Stimulated activated CD8-positive, alpha-beta memory T cell treated with anti-CD3 and anti-CD28 coated beads, Interleukin-12 subunit alpha, Interleukin-12 subunit beta, amount 100 ng/mL, for 4 hours (primary cell): ENCODE measurements at places on chromosomes 4 and X.

DNA sequence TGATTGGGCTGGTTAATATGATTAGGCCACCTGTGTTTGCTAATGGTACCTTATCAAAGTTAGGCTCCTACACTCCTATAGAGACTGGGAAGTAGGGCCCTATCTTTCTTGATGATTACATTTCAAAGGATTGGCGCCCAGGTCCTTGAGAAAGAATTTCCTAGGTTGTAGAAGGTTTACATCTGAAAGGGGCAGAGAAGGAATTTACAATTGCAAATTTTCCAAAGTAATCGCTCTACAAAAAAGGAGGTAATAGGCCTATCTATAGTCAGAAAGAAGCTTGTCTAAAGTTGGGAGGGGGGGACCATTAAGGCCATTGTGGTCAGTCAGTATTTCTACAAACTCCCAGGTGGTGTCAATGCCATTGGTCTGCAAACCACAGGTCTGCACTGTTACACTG lies 638.4 kb downstream of the IL1RAPL1 start:
- DNase-seq, result no peak

GRCh38 chrX:101906136-101906796 lies 25.6 kb downstream of the ZMAT1 start:
- DNase-seq, result no peak

GRCh38 chr4:1758306-1759121 lies 34.6 kb upstream of the FGFR3 start:
- no peak for DNase-seq

- no peak for DNase-seq
Measured at GRCh38 chrX:54024350-54024749, 19.9 kb downstream of the PHF8 start.

DNA sequence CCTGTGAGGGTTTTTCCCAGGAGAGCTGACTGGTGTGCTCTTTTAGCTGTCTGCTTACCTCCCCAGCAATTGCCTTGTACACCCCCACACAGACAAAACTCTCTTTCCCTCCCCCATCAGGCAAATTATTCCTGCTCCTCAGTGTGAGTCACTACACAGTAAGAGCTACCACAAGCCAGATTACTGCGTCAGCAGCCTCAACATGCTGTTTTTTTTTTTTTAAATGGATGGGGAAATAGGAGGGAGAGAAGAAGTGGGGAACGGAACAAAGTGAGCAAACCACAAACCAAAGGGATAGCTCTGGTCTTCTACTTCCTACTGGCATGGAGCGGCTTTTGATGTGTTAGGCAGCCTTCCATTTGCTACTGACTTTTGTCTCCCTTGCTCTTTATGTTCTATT lies 107.5 kb upstream of the ACSL4 start:
- no peak for DNase-seq

DNA sequence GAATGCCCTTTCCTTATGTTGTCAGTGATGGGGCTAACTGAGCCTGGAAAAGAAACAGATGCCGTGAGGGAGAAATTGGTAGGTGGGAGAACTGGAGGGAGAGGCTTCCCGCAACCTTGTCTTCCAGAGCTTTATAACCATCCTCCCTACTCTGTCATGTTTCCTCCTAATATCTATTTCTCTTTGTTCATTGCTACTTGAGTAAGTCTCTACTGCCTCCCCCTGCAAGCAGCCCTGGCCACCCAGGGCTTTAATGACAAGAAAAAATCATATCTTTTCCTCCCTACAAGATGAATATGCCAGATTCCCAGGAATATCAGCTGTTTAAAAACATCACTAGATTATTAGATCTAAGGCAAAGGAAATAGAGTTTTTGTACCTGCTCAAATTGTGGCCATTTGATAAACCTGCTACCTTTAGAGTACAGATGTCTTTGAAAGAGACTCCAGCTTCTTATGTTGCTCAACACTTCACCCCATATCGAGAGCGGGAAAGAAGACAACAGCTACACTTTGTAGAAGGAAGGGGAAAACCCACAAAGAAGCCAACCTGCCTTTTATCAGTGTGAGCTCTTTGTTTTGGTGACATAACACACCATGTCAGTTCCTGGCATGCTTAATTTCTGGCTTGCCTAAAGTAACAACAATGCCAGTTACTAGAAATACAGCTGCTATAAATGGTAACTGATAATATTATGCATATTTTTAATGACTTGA lies 186.6 kb upstream of the LEF1 start:
- no peak for DNase-seq

DNA sequence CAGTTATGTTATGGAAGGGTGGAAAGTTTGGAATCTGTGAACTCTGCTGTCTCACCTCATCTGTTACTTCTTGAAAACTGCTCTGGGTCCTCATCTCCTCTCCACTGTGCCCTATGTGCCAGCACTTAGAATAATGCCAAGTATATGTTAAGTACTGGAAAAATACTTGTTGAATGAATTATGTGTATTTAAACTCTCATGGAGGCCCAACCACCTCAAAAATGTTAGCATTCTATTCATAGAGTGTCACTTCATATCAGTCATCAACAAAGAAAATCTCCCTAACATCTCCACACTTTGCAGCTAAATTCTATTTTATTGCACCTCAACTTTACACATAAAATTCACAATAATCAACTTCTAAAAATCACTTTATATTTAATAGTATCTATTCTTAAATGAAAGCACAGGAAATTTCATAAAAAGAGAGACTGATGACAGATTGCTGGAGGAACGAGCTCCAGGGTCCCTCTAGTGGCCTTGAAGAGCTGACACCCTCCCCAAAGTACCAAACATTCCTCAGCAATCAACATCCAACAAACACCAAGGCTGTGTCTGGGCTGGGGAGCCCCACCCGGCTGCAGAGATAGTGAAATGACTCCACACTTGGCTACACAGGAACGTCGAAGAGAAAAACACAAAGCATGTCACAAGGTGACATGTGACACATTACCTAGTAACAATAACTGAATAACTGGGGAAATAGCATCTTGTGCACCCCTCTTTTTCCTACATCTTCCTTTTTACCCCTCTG lies 45.8 kb downstream of the SLC39A8 start:
- DNase-seq, result no peak

GRCh38 chrX:84796321-84796720 lies 207.4 kb upstream of the APOOL start:
- DNase-seq, result no peak

GRCh38 chrX:133541021-133541420 lies 125.7 kb upstream of the GPC4 start:
- DNase-seq, result no peak

- DNase-seq, result no peak
Measured at GRCh38 chr4:150023489-150023888, 54.8 kb upstream of the DCLK2 start.

DNA sequence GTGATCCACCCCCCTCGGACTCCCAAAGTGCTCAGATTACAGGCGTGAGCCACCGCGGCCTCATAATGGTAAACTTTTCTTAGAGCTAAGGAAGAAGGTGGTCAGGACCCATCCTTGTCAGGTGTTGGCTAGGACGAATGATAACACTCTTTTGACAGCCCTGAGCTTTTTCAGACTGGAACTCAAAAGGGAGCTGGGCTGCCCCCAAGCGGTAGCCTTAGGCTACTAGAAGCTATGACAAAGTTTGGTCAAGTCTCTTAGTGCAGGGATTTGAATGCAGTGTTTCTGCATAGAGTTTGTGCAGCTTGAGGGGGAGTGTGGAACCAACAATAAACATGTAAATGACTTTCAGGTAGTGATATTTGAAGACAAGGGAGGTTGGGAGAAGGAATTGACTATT lies 11.8 kb upstream of the HSD17B10 start:
- no peak for DNase-seq

DNA sequence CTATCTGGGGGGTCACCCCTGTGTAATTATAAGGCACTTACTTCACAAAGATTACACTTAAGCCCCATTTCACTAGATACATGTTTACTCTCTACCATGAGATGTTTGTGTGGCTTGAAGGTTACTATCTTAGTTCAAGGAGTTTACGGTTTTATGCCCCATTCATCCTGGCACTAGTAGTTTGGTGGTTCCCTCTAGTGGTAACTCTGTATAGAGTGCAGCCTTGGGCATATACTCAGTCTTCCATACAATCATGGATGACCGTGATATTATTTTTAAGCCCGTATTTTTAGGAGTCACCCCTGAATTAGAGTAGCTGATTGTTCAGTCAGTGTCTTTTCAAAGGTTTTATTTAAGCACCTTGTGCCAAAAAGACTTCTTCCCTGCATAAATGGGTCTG lies 109.9 kb upstream of the FAM47C start:
- no peak for DNase-seq

- DNase-seq, result no peak
Measured at GRCh38 chr4:137345597-137345996, 186.7 kb downstream of the PCDH18 start.

- DNase-seq, result no peak
Measured at GRCh38 chrX:13164611-13165010, 120.2 kb upstream of the FAM9C start.

DNA sequence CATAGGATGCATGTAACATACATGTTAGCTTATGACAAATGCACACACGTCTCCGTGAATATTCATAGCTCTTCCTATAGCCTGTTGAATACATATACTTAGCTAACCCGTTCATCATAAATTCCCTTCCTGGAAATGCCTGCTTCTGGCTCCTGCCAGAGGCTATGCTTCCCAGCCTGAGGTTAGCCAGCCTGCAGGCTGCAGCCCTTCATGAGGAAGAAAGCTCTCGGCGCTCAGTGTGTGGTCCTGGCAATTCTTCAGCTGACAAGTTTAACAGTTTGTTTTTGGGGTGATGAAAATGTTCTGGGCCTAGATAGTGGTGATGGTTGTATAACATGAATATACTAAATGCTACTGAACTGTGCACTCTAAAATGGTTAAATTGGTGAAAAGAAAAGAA lies 48.8 kb upstream of the MAN2B2 start:
- DNase-seq, result no peak

GRCh38 chr4:38523054-38523453 lies 140.9 kb upstream of the KLF3 start:
- DNase-seq, result no peak

- no peak for DNase-seq
Measured at GRCh38 chr4:139802488-139802887, 136.9 kb downstream of the MGST2 start.

GRCh38 chrX:100745806-100746537 lies 14.1 kb upstream of the SYTL4 start:
- no peak for DNase-seq

DNA sequence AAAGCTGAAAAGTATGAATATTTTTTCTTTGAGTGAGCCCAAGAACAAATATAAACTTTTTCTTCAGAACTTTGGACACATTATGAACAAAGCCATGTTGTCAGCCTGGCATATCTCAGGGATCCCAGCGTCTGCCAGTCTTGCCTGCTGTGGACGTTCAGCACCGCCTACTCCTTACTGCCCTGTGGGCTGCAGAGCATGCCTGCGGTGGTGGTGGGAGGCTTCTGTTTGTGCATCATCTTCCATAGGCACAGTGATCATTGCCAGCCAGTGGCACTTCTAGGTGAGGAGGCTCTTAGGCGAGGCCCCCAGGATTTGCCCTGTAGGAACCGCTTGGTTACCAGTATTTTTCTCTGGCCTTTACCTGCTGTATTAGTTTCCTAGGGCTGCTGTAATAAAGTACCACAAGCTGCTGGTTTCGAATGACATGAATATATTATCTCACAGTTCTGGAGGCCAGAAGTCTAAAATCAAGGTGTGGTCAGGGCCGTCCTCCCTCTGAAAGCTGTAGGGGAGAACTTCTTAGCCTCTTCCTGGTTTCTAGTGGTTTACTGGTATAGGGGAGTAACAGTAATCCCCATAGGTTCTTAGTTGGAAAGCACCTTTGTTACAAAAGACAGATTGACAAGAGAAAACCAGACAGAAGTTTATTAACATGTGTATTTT lies 15.4 kb downstream of the ANXA3 start:
- DNase-seq, result no peak

DNA sequence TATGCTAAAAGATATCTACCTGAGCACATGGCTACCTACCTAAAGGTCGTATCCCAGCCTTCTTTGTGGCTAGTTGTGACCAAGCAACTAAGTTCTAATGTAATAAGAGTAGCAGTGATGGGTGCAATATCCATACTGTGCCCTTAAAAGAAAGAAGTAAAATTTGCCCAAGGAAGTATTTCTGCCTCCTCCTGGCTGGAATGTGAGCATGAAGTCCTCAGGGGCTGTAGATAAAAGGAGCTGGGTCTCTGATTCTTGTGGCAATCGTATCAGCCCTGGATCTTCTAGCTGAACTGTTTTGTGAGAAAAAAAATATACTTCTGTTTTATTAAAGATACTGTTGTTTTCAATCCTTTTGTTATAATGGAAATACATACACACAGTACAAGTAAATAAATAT lies 217.4 kb downstream of the GPAT3 start:
- no peak for DNase-seq

- DNase-seq, result no peak
Measured at GRCh38 chr4:2297606-2298531, 36.0 kb upstream of the MXD4 start.

GRCh38 chr4:41542526-41543275 lies 4.7 kb downstream of the LIMCH1 start:
- no peak for DNase-seq

- no peak for DNase-seq
Measured at GRCh38 chr4:120902925-120903324, 19.6 kb downstream of the PRDM5 start.

DNA sequence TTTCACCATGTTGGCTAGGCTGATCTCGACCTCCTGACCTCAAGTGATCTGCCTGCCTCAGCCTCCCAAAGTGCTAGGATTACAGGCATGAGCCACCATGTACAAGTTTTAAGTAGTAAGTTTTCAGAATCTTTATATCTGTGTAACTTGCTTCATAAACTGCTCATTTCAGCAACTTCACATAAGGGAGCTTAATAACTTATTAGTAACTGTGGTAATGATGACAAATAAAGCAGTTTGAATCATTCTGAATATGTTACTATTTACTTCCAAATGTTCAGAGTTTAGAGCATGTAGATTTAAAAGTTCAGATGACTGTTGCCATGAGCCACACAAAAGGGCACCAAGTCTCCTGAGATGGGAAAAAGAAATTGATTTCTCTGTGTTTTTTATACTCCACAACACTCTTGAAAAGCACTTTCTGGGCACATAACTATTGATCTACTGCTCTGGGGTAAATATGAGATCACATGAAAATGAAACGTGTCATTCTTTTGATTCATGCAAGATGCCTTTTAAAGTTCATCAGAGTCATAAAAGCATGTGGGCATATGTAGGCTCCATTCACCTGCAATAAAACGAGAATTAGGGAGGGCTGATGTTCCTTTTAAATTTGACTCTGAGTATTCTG lies 14.1 kb upstream of the CA5B start:
- DNase-seq, result no peak

DNA sequence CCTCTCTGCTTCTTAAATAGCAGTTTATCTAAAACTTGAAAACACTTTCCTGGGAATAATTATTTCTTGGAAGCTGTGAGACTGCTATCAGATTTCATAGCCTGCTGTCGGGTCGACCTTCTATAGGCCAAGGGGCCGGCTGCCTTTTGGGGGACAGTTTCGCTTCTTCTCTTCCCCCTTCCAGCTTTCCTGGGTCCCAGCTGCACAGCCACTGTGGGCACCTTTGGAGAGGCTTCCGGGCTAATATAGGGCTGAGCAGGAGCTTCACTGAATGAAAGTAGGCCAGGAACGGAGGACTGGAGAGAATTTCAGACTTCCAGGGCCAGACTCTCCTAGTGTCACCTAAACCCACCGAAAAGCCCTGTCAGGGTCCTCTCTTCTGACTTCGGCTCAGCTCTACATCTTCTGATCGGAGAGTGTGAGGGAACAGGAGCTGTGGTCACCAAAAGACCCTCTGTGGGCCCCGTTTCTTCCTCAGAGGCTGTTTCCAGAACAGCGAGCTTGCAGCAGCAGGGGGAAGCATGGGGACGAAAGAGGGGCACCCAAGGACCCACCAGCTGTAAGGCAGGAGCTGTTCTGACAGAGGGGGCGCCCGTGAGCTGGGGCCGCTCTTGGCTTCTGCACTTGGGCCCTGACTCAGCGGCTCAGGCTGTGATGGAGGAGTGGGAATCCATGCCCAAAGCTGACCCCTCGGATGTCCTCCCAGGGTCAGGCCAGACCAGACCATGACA lies 620.6 kb downstream of the BCOR start:
- DNase-seq, result no peak
